ENCODE measurements at places on chromosomes 12 and 14. TPM values are rescaled to one million over a fixed set of nuclear protein-coding genes. Genes with fewer than 3 reads are reported as not detected.

Gene RFLNA
- not detected for polyA plus RNA-seq

Gene EGLN3
- 6.7 TPM for polyA plus RNA-seq

Gene DPPA3
- polyA plus RNA-seq = not detected

Gene GYS2
- polyA plus RNA-seq = not detected

Gene TSPAN19
- polyA plus RNA-seq = not detected

Gene CLEC14A
- polyA plus RNA-seq = not detected

Data from K562 (cell line).